Mesothelial cell of epicardium (in vitro differentiated cells): ENCODE measurements at places on chromosomes 2 and 18. TPM values are rescaled to one million over a fixed set of nuclear protein-coding genes. Genes with fewer than 3 reads are reported as not detected.

DNA sequence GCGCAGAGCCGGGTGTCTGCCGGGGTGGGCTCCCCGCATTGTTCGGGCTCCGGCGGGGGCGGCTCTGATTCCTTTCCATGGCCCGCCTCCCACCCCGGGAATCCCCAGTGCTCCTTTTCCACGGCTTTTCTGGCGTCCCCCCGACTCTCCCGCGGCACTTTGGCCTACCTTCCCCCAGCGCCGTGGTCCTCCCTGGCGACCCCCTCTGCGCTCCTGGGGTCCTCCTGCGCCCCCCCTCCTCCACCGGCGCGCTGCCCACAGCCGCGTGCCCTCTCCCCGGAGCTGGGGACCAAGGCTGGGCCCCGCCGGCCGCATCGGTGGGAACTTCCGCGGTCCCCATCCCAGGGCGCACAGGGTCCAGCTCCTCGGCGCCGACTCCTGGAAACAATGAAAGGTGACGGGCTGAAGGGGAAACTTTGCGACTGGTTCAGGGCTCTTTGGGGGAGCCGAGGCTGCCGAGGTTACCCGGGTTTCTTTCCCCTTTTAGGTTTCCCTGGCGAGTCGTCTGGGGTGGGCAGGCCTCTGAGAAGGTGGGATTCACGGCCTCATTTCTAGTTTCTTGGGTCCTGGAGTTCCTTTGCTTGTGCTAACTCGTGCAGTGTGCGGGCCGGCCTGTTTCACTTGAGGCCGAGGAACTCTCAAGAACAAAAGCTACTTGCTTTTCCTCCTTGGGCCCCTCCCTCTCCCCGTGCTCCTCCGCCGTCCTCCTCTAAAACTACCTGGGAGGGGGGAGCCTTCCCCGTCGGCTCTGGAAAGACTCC, 2.2 kb downstream of the TGIF1 start:
- H3K27me3 ChIP-seq: no peaks in the 10 kb centered on the region
- H3K4me1 ChIP-seq: peaks cover 50% of the 10 kb centered on the region
- H3K27ac ChIP-seq: peak overlapping the region; percentile 99
- DNase-seq: peak; percentile 55
- peak overlapping the region; percentile 96 for H3K4me3 ChIP-seq

GRCh38 chr18:9869715-9870430, 15.9 kb upstream of the TXNDC2 start:
- peaks cover 34% of the 10 kb centered on the region for H3K4me1 ChIP-seq
- DNase-seq: no peak
- H3K36me3 ChIP-seq: peaks cover 11% of the 10 kb centered on the region
- peak overlapping the region; percentile 39 for H3K27ac ChIP-seq
- H3K27me3 ChIP-seq: peaks cover 9% of the 10 kb centered on the region

DNA sequence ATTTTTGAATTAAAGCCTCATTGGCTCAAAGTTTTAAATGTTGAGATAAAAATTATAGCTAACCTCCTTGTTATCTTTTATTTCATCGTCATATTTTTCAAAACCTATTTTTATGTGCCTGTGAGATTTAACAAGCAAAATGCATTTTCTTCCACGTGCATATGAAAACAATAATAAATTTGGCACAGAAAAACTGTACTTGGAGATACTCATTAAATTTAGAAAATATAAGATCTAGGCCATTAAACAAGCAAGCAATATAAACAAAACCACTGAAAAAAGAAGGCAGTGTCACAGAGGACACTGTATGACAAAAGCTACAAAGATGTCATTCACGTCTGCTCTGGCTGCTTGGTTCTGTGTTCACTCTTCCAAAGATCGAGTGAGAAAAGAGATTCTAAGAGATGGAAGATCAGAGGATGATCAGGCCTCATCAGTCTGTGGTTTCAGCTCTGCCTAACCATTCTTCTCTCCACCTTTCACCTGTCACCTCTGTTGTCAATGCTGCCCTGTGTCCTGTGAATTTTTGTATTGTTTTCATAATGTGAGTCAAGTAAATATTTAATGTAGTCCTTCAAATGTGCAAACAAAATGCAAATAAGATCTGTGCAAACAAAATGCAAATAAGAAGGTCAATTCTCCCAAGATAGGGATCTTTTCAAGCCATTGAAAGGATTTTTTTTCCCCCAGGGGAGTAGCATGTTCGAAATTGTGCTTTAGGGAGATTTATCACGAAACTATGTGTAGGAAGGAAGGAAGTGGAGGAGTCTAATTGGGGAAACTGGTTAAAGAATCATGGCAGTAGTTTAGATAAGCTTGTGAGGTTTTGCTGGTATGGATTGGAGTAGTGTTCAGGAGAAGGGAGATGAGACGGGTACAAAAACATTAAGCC, 138.7 kb upstream of the RBMS1 start:
- no peak overlapping the region for H3K27ac ChIP-seq
- no peaks in the 10 kb centered on the region for H3K27me3 ChIP-seq
- H3K4me3 ChIP-seq: no peak overlapping the region

DNA sequence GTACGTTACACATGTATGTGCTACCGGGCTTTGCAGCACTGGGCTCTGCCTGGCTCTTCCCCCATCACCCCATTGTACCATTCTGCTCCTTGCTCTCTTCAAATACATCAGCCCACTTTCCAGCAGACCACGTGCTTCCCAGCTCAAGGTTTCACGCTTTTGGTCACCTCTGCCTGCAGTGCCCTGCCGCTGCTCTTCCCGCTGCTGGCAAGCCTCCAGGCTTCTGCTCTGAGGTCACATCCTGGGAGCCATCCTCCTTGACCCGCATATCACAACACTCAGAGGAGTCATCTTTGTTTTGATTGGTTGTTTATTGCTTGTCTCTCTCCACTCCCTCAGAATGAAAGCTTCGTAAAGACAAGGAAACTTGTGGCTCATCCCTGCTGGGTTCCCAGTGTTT, 34.1 kb downstream of the KIF5C start:
- H3K27me3 ChIP-seq: peaks cover 1% of the 10 kb centered on the region
- H3K4me3 ChIP-seq: no peak overlapping the region
- DNase-seq: no peak
- H3K36me3 ChIP-seq: peaks cover 3% of the 10 kb centered on the region
- H3K4me1 ChIP-seq: no peaks in the 10 kb centered on the region
- no peak overlapping the region for H3K27ac ChIP-seq

DNA sequence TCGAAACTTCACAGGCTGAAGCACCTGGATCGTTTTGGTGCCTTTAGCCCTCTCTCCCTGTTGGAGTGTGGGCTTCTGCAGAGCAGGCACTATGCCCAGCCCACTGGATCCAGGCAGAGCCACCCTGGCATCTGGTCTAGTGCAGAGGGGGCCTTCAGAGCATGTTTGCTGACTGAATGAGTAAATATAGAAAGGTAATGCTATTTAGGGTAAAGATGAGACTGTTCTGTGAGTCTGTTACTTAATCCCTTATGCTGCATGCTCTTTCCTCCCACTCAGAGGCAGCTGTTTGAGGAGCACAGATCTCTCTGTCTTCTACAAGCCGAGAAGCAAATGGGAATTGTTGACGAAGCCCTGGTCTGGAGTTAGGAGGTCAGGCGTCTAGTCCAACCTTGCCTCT, 130.2 kb downstream of the RGPD3 start:
- no peak overlapping the region for H3K4me3 ChIP-seq
- H3K27me3 ChIP-seq: no peaks in the 10 kb centered on the region
- peaks cover 34% of the 10 kb centered on the region for H3K4me1 ChIP-seq
- H3K36me3 ChIP-seq: peaks cover 3% of the 10 kb centered on the region
- H3K27ac ChIP-seq: no peak overlapping the region
- no peak for DNase-seq

DNA sequence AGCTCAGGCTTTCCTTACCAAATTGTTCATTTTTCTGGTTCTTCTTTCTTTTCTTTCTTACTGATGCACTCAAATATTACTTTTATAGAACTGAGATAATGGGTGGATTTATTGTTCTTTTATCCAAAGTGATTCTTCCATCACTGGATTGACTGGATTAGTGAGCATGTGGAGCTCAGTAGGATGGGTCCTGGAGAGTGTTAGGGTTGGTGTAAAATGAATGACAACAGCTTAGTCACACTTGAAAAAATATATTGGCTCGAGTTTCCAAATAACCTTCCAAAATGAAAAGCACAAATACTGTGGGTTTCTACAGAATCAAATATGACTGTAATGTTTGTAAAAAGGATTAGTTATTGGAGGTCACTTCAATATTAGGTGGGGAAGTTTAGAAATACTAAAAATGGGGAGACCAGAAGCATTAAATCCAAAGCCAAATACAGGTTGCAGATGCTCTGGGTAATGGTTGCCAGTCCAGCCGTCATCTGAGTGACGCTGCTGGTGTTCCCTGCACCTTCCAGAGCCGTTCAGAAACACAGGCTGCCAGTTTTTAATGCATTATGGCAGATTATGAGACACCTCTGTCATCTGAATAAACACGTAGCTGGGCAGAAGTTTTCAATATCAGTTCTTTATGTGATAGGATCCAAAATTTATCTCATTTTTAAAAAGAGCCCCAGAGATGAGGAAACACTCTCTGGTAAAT, 294.8 kb upstream of the NRP2 start:
- peak overlapping the region; percentile 4 for H3K27ac ChIP-seq
- DNase-seq: no peak
- no peak overlapping the region for H3K4me3 ChIP-seq
- peaks cover 12% of the 10 kb centered on the region for H3K4me1 ChIP-seq

- H3K36me3 ChIP-seq: no peaks in the 10 kb centered on the region
- H3K4me3 ChIP-seq: no peak overlapping the region
- peak overlapping the region; percentile 81 for H3K27ac ChIP-seq
- H3K4me1 ChIP-seq: peaks cover 44% of the 10 kb centered on the region
- H3K27me3 ChIP-seq: peaks cover 7% of the 10 kb centered on the region
Observed at GRCh38 chr2:204550751-204551511, 5.7 kb downstream of the PARD3B start.

DNA sequence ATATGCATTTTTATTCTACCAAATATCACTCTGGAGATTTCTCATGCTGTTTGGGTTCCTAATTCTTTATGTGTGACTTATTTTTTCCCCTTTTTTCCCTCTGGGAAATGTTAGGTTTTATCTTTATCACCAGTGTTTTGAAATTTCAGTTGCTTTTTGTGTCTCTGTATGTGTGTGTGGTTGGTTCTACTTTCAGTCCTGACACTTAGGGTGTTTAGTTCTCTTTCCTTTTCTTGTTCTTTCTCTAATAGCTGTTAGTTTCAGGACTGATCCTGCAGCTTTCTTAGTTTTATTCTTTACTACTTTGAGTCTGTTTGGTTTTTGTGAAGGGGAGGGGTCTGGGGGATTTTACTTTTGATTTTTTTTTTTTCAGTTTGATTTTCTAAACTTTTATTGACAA, 23.1 kb downstream of the PPM1B start:
- no peaks in the 10 kb centered on the region for H3K4me1 ChIP-seq
- DNase-seq: no peak
- no peak overlapping the region for H3K4me3 ChIP-seq
- peaks cover 5% of the 10 kb centered on the region for H3K36me3 ChIP-seq
- H3K27ac ChIP-seq: no peak overlapping the region

The RESP18 gene
- not detected in 3 replicates for total RNA-seq
